ENCODE measurements at places on chromosomes 12 and 14.

DNA sequence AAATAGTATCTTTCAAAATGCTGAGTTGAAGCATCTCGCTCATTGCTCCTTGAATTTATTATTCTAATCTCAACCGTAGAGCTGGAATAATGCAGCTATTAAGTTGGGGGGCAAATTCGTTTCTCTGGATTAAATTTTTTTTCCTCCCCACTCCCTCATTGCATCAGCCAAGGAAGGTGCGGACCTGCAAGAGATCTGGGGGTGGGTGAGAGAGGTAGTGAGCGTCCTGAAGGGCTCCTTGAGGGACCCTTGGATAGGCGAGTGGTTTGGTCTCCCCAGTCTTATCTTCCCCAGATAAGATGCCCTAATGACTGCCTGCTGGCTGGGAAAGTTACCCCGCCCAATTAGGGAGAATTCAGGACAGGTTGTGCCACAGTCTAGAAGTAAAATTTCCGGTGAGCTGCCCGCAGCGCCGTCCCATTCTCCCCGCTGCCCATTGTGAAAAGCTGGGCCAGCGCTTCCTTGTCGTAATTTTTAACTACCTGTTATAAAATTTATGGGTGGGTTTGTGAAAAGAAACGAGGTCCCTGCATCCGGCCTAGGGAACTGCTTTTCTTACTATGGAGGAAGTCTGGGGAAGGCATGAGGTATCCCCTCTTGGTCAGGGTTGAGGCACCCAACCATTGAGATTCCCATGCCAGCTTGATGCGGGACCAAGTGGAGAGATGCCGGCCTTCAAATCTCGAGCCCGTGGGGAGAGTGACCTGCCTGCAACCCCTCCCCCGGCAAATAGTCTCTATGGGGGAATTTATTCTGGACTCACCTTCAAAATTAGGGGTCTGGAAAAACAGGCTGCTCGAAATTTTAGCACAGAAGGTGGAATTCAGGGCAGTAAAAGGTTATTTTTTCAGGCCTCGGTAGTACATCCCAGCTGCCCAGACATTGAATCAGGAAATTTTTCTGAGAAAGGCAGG, 6.5 kb downstream of the HOXC8 start:
- no peak for DNase-seq

DNA sequence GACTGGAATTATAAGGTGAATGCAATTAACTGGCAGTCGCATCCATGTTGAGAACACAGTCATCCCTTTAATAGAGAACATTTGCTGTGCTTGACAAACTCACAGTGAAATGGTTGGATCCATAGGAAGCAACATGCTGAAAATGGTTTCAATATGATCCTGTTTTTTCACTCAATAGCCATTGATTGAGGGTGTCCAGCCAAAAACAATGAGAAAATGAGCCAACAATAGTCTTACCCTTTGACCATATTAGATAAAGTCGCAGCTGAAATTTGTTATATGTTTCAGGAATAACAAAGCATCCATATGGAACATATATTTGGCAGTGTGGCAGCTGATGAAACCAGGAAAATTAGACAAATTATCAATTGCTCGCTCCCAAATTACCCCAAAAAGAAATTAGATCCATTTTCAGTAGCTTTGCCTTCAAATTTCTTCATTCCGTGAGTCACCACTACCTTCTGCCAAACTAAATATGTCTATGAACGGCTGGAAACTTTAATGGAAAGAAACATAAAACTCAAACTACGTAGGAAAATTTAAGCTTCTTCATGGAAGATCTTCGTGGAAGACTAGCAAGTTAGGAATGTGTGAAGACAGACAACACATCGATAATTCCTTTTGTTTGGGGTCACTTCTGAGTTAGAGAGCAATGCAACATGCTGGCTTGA, 17.4 kb downstream of the IGF1 start:
- DNase-seq = no peak

DNA sequence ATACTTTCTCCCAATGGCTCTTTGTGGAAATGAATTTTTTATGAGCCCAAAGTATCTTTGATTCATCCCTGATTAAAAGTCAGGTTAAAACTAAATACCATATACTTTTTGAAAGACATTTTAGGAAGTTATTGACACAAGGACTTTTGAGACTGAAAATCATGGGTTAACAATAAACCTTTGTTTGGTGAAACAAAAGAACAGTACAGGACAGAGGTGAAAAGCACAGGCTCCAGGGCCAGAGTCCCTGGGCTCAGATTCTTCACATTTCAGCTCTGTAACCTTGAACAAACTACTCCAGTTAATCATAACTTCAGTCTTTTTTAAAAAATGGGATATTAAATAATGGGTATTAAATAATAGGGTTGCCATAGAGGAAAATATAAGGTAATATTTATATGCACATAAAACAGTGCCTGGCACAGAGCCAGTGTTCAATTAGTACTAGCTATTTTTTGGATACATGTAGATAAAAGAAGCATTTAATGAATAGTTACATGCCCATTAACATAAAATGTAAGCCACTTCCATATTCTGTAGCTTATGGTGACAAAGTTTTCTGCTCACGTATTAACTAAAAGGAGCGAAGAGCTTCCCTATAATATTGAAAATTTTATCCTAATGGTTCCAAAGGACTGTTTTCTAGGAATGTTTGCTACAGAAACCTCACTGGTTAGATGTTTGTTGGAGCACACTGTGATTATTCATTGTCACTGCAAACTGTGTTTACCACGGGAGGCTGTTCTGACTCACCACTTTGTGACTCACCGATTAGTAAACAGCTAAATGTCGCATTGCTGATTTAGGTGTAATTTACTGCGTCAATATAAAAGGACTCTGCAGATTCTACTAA, 255.4 kb downstream of the DAD1 start:
- DNase-seq = no peak

GRCh38 chr14:50831726-50832168, 785 bp upstream of the NIN start:
- no peak for DNase-seq

DNA sequence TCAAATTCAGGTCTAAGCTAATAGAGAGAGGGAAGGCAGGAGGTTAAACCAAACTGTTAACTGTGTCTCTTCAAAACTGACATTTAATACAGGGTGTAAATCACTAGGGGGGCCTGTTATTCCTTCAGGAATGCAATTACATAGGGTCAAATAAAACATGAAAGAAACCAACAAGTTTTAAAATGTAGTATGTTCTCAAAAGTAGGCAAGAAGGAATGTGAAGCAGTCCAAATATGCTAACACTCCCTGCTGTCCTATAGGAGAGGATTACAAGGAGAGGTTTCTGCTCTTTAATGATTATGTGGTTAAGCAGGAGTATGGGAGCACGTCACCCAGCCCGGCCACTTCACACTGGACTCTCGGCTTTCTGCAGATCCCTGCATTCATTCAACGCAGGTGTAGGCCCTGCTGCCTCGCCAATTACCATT, 42.5 kb upstream of the BMP4 start:
- DNase-seq = no peak

GRCh38 chr12:31853977-31854376, 105.2 kb upstream of the RESF1 start:
- DNase-seq = no peak

GRCh38 chr12:124510301-124510970, 57.0 kb downstream of the NCOR2 start:
- no peak for DNase-seq
